ENCODE measurements at places on chromosomes 4 and X. TPM values are rescaled to one million over a fixed set of nuclear protein-coding genes. Genes with fewer than 3 reads are reported as not detected.

LRP2BP gene
- total RNA-seq, result 0.24 TPM

RHOXF2B gene
- total RNA-seq, result not detected

FRAS1 gene
- total RNA-seq, result 1.4 TPM

SOWAHD gene
- not detected for total RNA-seq

GRSF1 gene
- total RNA-seq, result 49.3 TPM

FDCSP gene
- total RNA-seq, result not detected

EIF1AX gene
- 50.4 TPM for total RNA-seq

CNGA1 gene
- total RNA-seq, result 1.1 TPM

CYBB gene
- not detected for total RNA-seq

CTAG1B gene
- 66.2 TPM for total RNA-seq

ATP8A1 gene
- total RNA-seq, result 1.8 TPM

MAGEA11 gene
- total RNA-seq, result 34.9 TPM

Measured in A375 (cell line).